ENCODE measurements at places on chromosomes 12 and 14.

DNA sequence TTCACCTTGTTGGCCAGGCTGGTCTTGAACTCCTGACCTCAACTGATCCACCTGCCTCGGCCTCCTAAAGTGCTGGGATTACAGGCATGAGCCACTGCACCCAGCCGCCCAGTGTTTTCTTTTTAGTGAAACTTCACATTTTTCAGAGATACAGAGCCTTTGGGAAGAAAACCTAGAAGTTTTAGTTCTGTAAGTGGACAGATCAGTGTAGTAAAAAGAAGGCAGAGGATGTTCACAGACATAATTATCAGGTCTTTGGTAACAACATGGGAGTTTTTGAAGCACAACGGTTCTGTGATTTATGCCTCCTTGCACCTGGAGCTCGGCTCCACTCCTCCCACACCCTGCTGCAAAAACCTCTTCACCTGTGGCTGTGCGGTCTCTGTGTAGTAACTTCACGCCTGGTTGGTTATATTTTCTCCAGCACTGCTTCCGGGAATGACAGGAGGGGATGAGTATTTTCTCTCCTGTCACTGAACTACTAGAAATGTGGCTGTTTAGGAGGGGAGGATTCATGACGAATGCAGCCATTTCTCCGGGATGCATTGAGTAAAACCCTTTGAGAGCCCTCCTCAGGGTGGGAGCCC is 67.0 kb downstream of the ARF6 start:
- peaks cover 18% of the 10 kb centered on the region for H3K4me1 ChIP-seq
- DNase-seq: no peak
- no peak overlapping the region for H3K4me3 ChIP-seq
- H3K27ac ChIP-seq: peak overlapping the region; percentile 67

DNA sequence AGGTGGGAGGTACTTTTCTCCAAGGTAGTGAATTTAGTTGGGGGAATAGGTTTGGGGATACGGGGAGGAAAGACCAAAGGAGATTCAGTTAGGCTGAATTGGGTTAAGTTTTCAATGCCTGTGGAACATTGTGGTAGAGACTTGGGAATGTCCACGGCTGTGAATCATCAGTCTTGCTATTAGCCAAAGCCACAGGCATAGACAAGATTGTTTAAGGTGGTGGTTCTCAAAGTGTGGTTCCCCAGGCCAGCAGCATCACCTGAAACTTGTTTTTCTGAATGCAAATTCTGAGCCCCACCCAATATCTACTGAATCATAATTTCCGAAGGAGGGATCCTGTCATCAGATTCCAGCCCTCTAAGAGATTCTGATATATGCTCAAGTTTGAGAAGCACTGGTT is 316.2 kb downstream of the EGLN3 start:
- no peaks in the 10 kb centered on the region for H3K27me3 ChIP-seq
- H3K4me3 ChIP-seq: no peak overlapping the region
- DNase-seq: no peak
- H3K4me1 ChIP-seq: no peaks in the 10 kb centered on the region

DNA sequence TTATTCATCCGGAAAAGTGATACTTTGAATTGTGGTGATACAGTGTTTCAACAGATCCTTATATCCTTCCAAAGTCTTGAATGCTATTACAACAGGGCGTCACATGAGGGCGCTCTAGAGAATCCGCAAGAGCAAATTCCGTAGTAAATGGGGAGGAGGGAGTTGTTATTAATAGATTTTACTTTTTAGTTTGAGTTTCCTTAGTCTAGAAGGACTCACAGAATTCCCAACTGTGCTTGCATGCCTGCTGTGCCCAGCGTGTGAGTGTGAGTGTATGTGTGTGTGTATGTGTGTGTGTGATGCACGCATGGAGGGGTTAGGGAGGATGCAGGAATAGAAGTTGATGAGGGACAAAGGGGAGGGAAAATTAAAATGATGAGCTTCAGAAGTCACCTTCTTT is 375.3 kb downstream of the C12orf75 start:
- DNase-seq: peak; percentile 32
- no peaks in the 10 kb centered on the region for H3K4me1 ChIP-seq
- no peak overlapping the region for H3K27ac ChIP-seq
- H3K27me3 ChIP-seq: no peaks in the 10 kb centered on the region
- H3K36me3 ChIP-seq: no peaks in the 10 kb centered on the region

DNA sequence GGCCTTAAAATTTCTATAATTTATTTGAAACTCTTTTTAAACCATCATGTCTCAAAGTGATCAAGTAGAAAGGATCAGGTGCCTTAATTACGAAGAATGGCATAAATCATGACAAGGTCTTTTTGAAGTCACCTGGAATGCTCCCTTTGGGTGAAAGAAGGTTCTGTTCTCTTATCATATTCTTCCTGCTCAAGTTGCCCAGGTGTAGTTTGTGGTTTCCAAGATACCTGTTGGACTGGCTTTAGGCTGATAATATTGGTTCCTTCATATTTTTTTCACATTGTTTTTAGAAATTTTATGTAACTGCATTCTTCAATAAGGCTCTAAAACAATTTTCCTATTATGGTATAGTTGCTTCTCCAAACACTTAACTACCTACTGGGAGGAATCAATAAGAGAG is 29.2 kb downstream of the RASSF3 start:
- H3K27me3 ChIP-seq: no peaks in the 10 kb centered on the region
- no peak overlapping the region for H3K27ac ChIP-seq
- no peak for DNase-seq
- no peaks in the 10 kb centered on the region for H3K4me1 ChIP-seq
- H3K36me3 ChIP-seq: no peaks in the 10 kb centered on the region
- H3K4me3 ChIP-seq: no peak overlapping the region

GRCh38 chr12:23909551-23909950 is 39.9 kb downstream of the SOX5 start:
- no peaks in the 10 kb centered on the region for H3K36me3 ChIP-seq
- no peaks in the 10 kb centered on the region for H3K27me3 ChIP-seq
- no peaks in the 10 kb centered on the region for H3K4me1 ChIP-seq
- no peak for DNase-seq
- no peak overlapping the region for H3K27ac ChIP-seq

GRCh38 chr12:21502164-21502496 is 541 bp downstream of the GOLT1B start:
- H3K36me3 ChIP-seq: no peaks in the 10 kb centered on the region
- peak; percentile 7 for DNase-seq
- H3K27ac ChIP-seq: peak overlapping the region; percentile 83
- peak overlapping the region; percentile 93 for H3K4me3 ChIP-seq

DNA sequence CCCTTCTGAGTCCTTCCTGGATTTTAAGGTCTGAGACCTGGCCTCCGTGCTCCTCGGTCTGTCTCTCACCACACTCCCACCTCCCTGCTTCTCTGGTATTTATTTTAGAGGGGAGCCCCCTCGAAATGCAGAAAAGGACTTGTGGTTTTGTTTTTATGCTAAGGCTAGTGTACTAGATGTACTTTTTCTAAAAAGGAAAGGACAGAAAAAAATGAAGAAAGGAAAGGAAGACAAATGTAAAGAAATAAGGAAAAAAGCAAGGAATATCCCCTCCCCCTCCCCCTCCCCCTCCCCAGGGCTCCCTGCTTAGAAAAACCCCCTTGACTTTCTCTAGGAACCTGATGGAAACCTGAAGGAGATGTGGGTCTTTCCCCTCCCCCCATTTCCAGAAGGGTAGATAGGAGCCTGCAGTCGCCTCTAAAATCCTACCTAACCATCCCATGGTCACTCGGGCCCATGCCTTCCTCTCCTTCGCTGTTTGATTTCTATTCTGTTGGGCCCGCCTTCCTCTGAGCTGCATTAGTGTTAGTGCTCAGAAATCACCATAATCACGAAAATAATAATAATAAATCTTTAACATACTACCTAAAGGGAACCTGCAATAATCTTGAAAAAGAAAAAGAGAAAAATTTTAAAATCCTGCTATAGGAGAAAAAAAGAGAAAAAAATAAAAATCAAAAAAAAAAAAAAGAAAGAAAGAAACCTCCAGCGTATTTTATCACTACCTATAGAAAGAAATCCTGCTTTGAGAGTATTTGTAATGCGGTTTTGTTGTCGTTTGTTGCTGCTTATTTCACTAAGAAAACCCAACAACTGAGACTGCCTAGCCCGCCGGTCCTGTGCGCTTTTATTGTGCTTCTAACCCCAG is 3.1 kb downstream of the HOXC8 start:
- H3K27me3 ChIP-seq: peaks cover 74% of the 10 kb centered on the region
- no peak overlapping the region for H3K27ac ChIP-seq
- DNase-seq: no peak
- H3K4me1 ChIP-seq: no peaks in the 10 kb centered on the region

DNA sequence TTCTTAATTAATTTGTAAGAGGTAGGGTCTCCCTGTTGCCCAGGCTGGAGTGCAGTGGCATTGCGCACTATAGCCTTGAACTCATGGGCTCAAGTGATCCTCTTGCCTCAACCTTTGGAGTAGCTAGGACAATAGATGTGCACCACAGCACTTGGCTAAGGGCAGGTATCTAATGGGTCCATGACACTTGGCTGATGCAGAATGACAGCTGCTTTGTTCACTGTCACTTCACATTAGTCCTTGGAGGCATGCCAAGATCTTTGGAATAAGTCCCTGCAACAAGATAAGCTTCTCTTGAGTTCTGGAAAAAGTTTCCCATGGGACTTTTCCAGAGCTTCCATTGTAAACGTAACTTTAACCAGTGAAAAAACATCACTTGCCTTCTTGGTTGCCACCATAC is 23.4 kb downstream of the COQ6 start:
- no peak overlapping the region for H3K27ac ChIP-seq
- no peak overlapping the region for H3K4me3 ChIP-seq
- H3K27me3 ChIP-seq: no peaks in the 10 kb centered on the region
- no peak for DNase-seq

- H3K36me3 ChIP-seq: no peaks in the 10 kb centered on the region
- H3K27me3 ChIP-seq: no peaks in the 10 kb centered on the region
- H3K4me3 ChIP-seq: no peak overlapping the region
- H3K27ac ChIP-seq: no peak overlapping the region
- no peaks in the 10 kb centered on the region for H3K4me1 ChIP-seq
Observed at GRCh38 chr14:32341947-32342846, 13.1 kb downstream of the AKAP6 start.

DNA sequence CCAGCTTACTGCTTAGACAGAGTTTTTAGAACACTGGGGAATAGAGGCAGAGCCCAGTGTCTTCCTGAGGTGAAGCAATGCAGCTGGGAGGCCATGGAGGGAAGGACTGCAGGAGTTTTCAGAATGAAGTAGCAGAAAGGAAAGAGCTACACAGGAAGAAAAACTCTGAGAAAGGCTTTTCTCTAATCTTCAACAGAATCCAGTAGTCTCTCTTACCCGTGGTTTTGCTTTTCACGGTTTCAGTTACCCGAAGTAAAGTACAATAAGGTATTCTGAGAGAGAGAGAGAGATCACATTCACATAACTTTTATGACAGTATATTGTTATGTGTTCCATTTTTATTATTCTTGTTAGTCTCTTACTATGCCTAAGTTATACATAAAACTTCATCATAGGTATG is 761.6 kb downstream of the BCL11B start:
- DNase-seq: no peak
- H3K27ac ChIP-seq: no peak overlapping the region
- no peaks in the 10 kb centered on the region for H3K4me1 ChIP-seq
- H3K27me3 ChIP-seq: no peaks in the 10 kb centered on the region

- no peaks in the 10 kb centered on the region for H3K27me3 ChIP-seq
- H3K4me3 ChIP-seq: no peak overlapping the region
- H3K4me1 ChIP-seq: no peaks in the 10 kb centered on the region
Observed at GRCh38 chr12:46585854-46586621, 213.5 kb upstream of the SLC38A2 start.

DNA sequence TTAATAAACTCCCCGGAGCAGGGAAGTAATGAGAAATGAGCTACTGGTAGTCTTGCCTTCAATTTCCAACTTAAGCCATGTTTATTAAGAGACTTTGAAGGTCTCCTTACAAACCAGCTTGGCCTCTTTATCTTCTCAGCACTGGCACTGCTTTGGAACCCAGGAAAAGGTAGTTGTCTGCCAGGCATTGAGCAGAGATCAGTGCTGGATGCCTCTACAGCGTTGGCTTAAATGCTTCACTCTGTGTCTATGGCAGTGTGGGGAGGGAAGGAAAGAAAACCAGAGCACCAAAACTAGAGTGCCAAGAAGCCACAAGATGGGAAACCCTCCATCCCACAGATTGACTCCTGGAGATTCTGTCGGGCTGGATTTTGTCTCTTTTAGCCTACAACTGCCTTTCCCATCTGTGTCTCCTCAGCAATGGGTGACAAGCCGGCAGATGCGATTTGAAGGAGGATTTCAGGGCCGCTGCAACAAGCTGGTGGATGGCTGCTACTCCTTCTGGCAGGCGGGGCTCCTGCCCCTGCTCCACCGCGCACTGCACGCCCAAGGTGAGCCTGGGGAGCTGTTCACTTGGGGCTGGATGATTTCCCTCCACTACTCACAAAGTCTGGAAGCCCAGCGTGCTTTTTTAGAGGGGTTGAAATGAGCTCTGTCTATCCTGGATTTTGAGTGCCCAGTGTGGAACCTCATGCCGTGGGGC is 57.3 kb downstream of the FNTB start:
- no peaks in the 10 kb centered on the region for H3K36me3 ChIP-seq
- H3K4me3 ChIP-seq: no peak overlapping the region
- H3K27me3 ChIP-seq: no peaks in the 10 kb centered on the region
- no peaks in the 10 kb centered on the region for H3K4me1 ChIP-seq
- H3K27ac ChIP-seq: no peak overlapping the region

GRCh38 chr12:94147991-94148738 is at the start of gene PLXNC1:
PLXNC1 (plus strand) TSS chr12:94148577; CDS start chr12:94148972, 395 bp downstream.
- H3K4me3 ChIP-seq: peak within 1 kb of the TSS; percentile 44
- no peaks in the 10 kb centered on the region for H3K36me3 ChIP-seq
- peaks cover 9% of the 10 kb centered on the region for H3K27me3 ChIP-seq
- H3K27ac ChIP-seq: no peak within 1 kb of the TSS
- DNase-seq: no peak

DNA sequence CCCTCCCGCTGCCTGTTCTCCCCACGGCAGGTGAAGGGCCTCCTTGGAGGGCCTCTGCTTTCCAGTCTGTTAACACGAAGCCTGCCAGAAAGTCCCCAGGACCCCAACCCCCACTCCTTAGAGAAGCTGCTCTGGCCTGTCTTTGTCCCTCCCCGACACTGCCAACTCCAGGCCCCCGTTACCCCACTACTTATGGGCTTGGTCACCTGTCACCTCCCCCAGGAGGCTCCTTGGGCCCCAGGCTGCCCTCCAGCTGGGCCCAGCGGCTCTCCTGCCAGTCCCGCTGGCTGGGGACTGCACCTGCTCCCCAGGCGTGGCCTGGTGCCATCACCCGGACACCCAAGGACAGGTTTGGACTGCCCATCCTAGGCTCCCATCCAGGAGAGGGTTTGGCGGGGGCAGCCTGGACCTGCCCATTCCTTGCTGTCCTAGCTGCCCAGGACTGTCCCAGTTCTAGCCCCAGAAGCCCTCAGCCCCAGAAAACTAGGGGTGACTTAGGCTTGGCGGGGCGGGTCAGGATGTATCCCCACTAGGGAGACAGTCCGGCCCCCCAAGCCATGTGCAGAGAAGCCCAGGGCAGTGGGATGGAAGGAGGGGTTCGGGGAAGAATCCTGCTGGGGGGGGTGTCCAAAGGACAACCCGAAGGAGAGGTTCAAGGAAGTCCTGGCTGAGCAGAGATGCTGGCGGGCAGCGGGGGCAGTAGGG is 155.7 kb upstream of the C14orf180 start:
- no peak overlapping the region for H3K4me3 ChIP-seq
- no peaks in the 10 kb centered on the region for H3K4me1 ChIP-seq
- H3K27me3 ChIP-seq: peaks cover 2% of the 10 kb centered on the region
- H3K36me3 ChIP-seq: no peaks in the 10 kb centered on the region
- no peak overlapping the region for H3K27ac ChIP-seq

GRCh38 chr14:32430326-32430725 is 101.2 kb downstream of the AKAP6 start:
- no peaks in the 10 kb centered on the region for H3K27me3 ChIP-seq
- no peaks in the 10 kb centered on the region for H3K4me1 ChIP-seq
- no peak for DNase-seq
- no peaks in the 10 kb centered on the region for H3K36me3 ChIP-seq
- H3K4me3 ChIP-seq: no peak overlapping the region
